ENCODE measurements at places on chromosomes 5 and 9.

- no peak for DNase-seq
These were observed 320.7 kb downstream of the ASTN2 start for GRCh38 chr9:117093891-117094844.

- DNase-seq, result no peak
These were observed 483.0 kb upstream of the CDH18 start for GRCh38 chr5:20470997-20471396.

DNA sequence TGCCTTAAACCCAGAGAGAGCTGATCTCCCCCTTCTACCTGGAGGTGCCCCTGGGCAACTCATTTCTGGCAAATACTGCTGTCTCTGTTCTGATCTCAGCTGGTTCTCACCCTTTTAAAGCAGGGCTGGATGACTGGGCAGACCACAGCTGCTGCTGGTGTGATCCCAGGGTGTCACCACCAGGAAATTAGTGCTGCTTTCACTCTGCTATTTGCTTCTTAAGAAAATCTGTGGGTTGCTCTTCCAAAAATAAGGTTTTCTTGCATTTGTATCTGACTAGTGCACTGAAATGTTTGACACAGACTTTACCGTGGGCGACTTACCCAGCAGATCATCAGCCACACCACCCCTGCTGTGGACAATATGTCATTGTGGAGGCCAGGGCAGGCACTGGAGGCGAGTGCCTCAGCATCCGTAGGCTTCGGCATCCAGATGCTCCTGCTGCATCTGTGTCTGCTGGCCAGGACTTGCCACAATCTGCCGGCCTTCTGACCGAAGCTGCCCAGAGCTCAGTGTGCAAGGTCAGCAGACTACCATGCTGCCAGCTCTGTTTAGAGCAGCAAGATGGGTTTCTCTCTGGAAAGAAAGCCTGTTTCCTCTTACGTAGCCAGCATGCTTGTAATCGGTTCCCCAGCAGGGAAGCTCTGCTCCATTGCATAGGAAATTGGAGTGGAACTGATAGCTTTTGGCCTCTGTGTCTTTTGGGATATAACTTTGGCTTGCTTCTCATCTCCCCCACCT lies 13.6 kb downstream of the ARHGAP26 start:
- no peak for DNase-seq

DNA sequence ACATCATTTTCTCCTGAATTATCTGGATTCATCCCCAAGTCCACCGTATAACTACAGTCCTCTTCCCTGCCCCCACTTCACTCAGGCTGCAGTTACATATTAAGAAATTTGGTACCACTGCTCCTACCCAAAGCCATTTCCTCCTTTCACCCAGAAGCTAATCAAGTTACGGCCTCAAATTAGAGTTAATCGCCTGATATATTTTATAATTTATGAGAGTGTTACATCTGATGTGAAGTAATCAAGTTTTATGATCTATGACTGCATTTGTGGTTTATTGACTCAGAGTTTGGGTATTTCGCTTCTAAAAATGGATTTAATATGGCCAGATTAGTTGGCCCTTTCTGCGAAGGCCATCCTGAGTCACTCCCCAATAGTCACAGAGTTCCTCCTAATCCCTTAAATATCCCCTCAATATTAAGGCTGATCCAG lies 223.6 kb upstream of the KIF2A start:
- DNase-seq, result no peak

GRCh38 chr5:73908395-73908794 lies 282.4 kb downstream of the ARHGEF28 start:
- no peak for DNase-seq

DNA sequence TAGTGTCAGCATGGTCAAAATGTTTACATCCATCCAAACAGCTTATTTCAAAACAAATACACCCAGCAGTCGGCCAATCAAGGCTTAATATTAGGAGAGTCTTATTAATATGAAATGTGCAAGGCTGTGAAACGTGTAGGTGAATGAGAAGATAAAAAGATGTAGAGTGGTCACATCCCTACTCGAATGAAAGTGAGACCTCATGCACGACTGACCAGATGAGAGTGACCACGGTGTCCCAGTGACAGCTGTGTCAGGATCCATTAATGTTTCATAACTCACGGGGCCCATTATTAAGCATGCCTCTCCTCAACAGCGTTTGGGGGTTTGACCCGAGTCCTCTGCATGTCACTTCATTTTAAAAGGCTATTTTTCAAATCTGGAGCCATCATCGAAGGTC lies 39.4 kb upstream of the SSBP2 start:
- no peak for DNase-seq

DNA sequence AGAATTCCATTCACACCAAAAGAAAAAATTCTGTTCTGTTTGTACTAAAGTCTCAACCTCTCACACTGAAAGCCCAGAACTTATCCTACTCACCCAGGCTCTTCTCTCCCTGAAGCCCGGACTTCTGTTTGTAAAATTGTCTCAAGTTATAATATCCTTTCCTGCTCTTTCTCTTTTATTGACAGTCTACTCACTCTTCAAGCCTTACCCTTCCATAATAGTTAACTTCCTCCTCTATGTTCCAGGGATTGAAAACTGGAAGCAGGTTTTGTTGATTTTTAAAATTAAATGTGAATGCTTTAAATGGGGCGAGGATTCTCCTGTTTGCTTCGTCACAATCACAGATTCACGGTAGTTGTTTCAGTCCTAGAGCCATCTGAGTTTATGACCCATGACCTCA lies 51.7 kb upstream of the CCDC112 start:
- DNase-seq, result no peak

DNA sequence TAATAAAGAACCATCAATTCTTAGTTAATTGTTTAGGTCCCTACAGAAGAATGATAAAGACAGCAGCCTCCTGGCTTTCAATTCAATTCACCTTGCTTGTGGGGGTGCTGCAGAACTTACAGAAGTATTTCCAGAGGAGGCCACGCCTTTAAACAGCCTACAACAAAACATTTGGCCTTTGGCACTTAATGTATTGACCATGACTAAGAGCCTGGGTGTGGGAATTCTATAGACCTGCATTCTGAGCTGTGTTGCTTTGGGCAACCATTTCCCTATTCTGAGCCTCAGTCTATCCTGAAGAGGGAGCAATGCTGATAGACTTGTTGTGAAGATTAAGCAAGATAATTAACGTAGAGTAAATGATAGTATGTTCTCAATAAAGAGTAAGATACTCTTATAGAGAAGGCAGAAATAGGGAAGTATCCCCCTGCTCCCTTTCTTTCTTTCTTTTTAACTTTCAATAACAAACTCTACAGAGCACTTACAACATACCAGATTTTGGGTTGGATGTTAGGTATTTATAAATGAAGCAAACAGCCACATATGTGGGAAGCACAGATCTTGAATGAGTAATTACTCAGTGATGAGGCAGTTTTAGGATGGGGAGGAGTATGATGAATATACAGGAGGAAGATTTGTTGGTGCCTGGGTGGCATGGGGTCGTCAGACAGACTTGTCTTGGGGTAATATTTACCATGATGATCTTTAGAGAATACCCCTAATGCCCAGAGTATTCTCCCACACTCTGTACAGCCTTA lies 28.4 kb downstream of the PAPPA start:
- DNase-seq, result no peak

DNA sequence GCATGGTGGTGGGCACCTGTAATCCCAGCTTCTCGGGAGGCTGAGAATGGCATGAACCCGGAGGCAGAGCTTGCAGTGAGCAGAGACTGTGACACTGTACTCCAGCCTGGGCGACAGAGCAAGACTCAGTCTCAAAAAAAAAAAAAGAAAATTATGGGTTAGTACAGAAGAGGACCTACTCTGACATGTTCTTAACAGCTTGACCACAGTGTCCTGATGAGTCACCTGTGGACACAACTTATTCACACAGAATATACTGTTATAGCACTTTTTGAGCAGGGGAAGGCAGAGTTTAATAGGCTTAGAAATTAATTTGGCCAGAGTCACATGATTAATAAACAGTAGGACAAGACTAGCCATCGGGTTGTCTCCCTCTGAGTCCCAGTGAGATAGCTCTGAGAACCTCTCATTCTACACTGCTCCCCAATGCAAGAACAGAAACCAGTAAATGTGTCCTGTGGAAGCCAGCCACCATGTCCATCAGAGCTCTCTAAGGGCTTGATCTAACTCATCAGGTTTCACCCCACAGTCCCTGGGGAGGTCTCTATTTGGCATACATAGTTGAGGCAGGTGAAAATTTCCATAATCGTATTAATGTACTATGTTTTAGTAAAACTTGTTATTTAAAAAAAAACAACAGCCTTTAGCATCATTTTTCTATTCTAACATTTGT lies 1077.9 kb upstream of the C9orf72 start:
- no peak for DNase-seq

DNA sequence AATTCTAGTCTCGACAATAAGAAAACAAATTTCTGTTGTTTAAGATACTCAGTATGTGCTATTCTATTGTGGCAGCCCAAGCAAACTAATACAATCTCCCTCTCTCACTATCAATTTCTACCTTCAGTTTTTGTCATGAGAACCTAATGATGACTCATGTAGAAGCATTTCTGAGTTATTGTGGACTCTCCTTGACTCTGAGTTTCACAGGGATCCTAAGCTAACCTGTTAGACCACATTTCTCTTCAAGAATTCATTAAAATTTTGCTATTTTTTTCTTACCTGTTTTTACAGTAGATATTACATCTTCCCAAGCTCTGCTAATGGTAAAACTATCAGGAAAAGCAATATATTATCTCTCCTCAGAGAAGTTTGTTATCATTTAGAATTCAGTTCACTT lies 599.1 kb upstream of the TYRP1 start:
- DNase-seq, result no peak

GRCh38 chr9:77903666-77904285 lies 127.8 kb downstream of the GNAQ start:
- no peak for DNase-seq

- no peak for DNase-seq
These were observed 584.3 kb downstream of the CAAP1 start for GRCh38 chr9:26308328-26308727.

- no peak for DNase-seq
These were observed 150.3 kb downstream of the UNC13B start for GRCh38 chr9:35311891-35312639.

GRCh38 chr9:33645706-33646105 lies 121.7 kb downstream of the ANKRD18B start:
- DNase-seq, result no peak
